ENCODE measurements at places on chromosomes 5 and 9.
A peak's percentile ranks its signal among the peaks of the same experiment; 100 is the strongest.

- DNase-seq: no peak
Observed at GRCh38 chr5:78102500-78102899, 192.0 kb downstream of the AP3B1 start.

DNA sequence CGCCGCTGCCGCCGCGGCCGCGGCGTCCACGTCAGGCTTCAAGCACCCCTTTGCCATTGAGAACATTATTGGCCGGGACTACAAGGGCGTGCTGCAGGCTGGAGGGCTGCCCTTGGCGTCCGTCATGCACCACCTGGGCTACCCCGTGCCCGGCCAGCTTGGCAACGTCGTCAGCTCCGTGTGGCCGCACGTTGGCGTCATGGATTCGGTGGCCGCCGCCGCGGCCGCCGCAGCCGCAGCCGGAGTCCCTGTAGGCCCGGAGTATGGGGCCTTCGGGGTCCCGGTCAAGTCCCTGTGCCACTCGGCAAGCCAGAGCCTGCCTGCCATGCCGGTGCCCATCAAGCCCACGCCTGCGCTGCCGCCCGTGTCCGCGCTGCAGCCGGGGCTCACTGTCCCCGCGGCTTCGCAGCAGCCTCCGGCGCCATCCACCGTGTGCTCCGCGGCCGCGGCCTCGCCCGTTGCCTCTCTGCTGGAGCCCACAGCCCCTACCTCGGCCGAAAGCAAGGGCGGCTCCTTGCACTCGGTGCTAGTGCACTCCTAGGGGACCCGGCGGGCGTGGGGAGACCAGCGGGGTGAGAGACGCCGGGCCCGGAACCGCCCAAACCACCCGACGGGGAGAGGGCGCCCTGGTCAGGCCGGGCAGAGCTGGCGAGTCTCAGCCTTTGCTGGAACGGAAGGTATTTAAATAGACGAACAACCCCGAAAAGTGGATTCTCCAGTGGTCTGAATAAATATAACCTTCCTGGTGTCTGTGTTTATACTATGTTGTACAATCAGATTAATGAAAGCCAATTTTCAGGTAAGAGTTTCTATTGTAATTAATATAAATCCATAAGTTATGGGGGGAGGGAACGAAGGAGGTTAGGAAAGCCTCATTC lies 1.2 kb downstream of the FOXB2 start:
- no peak for DNase-seq

- no peak for DNase-seq
Observed at GRCh38 chr9:129172816-129173215, 5.2 kb downstream of the IER5L start.

DNA sequence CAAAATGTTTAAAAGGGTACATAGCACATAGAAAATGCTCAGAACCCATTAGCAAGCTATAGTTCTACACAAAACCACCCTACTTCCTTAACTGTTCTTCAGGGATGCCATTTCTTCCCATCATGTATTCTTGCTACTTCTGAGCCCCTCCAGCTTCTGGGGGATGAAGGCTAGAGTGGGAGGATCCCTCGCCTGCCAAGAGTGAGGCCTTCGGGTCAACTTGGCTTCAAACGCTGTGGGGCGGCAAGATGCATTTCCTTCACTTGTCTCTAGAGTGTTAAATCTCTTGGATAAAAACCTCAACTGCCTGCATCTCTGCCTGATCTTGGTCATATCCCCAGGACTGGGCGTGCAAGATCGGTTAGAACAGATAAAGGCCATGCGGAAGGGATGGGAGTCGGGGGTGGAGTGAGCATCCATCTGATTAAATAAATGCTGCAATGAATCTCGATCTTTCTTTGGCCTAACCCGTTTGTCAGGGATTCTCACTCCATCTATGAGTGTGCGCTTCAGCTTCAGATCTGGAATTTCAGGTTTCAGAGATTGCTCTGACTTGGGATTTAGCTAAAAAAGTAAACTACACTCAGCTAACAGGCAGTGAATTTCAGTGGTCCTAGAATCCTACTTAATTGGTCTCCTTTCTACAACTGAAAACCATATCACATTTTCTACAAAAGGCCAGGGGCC lies 118.0 kb upstream of the PANK3 start:
- DNase-seq: no peak

- DNase-seq: no peak
Observed at GRCh38 chr5:174618589-174618988, 105.8 kb upstream of the MSX2 start.

GRCh38 chr5:172322028-172322965 lies 38.7 kb upstream of the UBTD2 start:
- no peak for DNase-seq

DNA sequence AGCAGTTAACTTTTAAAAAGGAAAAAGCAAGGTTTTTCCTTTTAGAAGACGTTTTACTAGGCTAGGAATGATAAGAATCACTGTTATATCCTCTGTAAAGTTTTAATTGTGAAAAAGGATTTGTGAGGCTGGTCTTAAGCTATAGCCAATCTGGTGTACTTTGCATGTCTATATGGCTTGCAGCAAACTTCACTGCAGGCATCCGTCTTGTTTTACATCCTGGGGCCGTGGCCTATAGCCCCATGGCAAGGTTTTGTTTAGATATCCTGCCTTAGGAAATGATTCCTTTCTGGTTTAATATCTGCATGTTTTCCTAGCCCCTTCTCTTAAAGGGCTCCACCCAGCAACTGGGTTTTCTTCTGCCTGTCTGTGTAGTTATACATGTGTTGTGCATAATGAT lies 272.8 kb downstream of the ICE1 start:
- DNase-seq: no peak

DNA sequence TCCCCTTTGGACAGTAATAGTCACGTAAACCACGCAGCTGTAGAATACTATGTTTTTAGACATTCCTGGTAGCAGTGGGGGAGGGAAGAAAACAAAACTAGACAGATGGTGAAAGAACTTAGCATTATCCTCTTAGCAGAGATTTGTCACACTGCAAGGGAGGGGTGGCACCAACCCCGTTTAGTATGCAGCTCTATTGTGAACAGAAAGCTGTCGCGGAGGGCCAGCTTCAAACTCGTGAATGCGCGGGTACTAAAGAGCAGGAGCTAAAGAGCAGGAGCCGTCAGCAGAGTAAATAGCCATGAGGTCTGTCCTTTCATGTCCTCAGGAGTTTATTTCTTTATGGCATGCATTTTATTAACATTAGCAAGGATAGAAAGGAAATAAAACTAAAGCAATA lies 141.9 kb upstream of the SLC12A2 start:
- DNase-seq: no peak

DNA sequence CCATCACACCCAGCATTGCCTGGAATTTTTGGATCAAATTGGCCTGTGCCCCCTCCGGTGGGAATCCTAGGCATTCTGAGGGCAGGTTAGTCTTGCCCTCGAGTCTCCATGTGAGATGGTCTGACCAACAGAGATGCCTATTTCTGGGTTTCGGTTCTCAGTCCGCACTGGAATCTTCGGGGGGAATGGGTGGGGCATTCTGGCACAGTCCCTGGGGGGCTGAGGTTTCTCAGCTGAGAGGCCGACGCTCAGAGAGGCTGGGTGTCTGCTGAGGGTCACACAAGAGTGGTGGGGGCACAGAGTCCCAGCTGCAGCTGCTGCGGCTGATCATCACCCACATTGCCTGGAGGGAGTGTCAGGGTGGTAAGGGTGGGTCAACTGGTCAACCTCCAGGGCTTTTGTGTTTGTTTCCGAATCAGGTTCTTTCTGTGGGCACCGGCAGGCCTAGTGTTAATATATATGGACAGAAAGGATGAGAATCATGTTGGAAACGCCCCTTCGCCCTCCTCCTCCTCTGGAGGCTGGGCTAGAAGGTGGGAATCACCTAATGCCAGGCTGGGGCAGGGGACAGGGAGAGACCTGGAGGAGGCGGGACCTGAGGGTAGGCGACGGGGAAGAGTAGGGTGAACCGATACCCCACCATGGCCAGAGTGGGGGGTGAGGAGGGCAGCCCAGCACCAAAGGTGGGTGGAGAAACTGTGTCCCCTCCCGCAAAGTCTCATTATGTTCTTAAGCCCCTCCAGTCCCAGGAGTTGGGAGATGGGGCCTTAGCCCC lies 149.5 kb upstream of the PHYKPL start:
- no peak for DNase-seq

GRCh38 chr9:86795823-86796553 lies 151.3 kb downstream of the GAS1 start:
- DNase-seq: peak; percentile 99

GRCh38 chr9:36328798-36329411 lies 70.7 kb upstream of the GNE start:
- peak; percentile 74 for DNase-seq

GRCh38 chr9:133246562-133246961 lies 28.4 kb downstream of the ABO start:
- DNase-seq: no peak

DNA sequence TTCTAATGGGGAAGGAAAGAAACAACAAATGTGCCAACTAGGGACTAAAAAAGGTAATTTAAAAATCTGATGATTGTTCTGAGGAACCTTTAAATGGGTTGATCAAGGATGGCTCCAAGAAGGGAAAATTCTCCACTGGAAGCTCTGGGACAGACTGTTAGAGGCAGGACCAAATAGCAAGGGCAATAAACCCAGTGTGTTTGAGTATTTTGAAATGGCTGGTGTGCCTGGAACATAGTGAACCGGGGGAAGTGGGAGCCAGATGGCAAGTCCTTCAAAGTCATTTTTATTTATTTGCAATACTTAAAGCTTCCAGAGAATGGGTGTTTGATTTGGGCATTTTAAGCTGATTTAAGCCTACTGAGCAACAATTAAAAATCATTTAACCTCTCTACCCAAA lies 587.7 kb upstream of the MEF2C start:
- DNase-seq: no peak

DNA sequence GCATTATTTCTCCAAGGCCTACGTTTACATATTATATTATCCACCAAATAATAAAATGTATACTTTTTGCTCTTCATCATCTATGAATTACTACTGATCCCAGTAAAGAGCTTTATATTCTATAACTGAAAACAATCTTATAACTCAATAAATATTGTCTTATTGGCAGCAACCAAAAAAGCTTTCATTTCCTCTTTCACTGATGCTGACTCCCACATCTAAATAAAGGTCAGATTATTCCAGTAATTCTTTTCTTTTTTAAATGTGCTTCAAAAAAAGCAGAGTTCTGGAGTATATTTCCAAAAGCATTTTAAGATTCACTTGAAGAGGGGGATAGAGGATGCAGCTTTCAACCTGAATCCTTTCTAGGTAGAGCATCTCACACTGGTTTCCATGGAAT lies 75.3 kb upstream of the NR4A3 start:
- no peak for DNase-seq
